ENCODE measurements at places on chromosomes 7 and 10.

DNA sequence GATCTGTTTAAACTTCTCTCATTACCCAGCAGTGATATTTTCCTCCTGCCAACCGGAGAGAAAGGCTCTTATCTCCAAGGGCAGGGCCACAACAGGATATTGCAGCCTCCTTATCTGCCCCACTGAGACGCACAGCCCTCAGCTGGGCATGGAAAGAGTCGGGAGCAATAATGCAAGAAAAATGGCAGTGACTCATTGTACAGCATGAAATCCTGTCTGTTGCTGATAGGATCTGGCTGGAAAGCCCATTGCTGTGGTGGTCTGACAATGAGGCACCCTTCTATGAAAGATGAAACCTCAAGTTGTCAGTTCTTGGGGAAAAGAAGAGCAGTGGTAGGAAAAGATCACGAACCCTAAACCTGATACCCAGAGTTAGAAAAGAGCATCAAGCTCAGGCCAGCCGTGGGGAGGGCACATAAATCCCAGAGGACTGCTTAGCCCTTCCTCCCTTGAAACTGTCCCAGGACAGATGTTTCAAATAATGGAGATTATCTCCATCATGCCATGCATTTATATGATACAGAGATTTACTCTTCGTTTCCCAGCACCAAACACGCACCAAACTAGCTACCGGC, 47.0 kb upstream of the FIGNL1 start:
- DNase-seq: no peak

- DNase-seq: no peak
Measured at GRCh38 chr10:18164093-18164492, 23.9 kb downstream of the CACNB2 start.

GRCh38 chr7:99559175-99559915, 903 bp downstream of the ZNF655 start:
- DNase-seq: no peak

GRCh38 chr10:77972148-77972547, 45.6 kb upstream of the DLG5 start:
- DNase-seq: no peak

- no peak for DNase-seq
Measured at GRCh38 chr10:98460837-98461499, 14.2 kb upstream of the HPS1 start.

Data from nephron progenitor cell (in vitro differentiated cells).